ENCODE measurements at places on chromosomes 1 and 21.
A peak's percentile ranks its signal among the peaks of the same experiment; 100 is the strongest.

DNA sequence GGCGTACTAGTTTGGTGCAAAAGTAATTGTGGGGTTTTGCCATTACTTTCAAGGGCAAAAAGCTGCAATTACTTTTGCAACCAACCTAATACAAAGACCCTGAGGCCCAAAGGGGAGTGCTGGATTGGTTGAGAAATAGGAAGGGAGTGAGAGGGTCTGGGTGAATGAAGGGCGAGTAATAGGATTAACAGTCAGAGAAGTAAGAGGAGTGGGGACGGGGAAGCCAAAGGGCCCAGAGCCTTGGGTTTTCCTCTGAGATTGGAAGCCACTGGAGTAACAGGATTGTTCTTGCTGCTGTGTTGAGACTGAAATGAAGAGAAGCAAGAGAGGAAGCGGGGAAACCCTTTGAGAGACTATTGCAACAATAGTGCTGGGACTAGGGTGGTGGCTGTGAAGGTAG, 19.0 kb upstream of the PRELP start:
- DNase-seq: no peak

DNA sequence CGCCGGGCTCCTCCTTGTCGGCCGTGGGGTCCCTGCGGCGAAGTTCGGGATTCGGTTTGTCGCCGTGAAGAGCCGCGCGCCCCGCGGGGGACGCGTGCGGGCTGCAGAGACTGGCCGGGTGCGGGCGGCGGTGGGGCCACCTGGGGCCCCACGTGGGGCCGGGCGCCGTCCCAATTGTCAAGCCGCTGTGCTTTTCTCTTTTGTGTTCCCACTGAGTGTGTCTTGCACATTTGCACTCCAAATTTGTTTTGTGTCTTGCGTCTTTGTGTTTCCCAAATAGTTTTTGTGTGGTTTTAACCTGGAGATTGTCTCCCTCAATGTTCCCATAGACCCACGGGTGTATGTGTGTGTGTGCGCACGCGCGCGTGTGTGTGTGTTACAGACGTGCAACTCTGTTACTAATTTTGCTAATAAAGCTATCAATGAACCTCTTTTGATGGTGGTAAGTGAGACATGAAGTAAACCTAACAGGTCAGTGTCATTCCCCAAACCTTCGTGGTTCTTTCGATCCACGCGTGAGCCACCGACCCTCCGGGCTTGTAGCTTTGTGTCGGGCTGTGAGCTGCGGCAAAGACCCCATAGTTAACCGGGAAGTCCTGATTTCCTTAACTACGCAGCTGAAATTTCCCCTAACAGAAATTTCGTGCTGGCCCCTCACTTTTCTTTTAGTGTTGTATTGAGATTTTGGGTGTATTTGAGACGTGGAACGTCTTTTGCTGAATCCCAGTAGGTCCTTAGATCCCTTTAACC, 708 bp downstream of the PRDM2 start:
- DNase-seq: peak; percentile 38

DNA sequence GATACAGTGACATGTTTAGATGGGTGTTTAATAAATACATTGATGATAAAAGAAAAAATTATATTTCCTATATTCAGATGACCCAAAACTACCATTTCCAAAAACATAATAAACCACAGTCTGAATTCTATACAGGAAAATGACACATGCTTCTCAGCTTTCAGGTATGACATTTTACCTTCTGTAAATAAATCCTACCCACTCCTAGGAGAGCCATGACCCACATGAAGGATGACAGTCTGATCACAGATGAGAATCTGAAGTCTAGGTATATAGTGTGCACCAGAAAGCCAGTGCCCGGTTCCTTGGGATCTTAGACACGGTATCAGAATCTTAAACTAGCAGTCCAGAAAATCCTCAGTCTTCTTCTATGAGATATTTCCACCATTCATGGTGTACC, 3.7 kb upstream of the GJA9 start:
- DNase-seq: no peak

GRCh38 chr21:20016435-20017005, 981.7 kb upstream of the NCAM2 start:
- no peak for DNase-seq

Measured in thymus (tissue), 14 donors.